ENCODE measurements at places on chromosomes 11 and 22. TPM values are rescaled to one million over a fixed set of nuclear protein-coding genes. Genes with fewer than 3 reads are reported as not detected.

Gene WNT7B
- not detected for total RNA-seq

Gene IL10RA
- total RNA-seq = 31.3 TPM

Gene B4GALNT4
- 0.22 TPM for total RNA-seq

Gene MAJIN
- total RNA-seq = not detected

Gene TRIM6
- total RNA-seq = 3.3 TPM

Gene PANX3
- total RNA-seq = not detected

Gene ACTN3
- not detected for total RNA-seq

Gene KCNJ5
- total RNA-seq = 1.9 TPM

Gene RFPL1
- not detected for total RNA-seq

Gene SCT
- not detected for total RNA-seq

Gene OR52W1
- total RNA-seq = not detected

Gene SMTN
- 20.7 TPM for total RNA-seq

Gene GRM5
- not detected for total RNA-seq

Gene MN1
- total RNA-seq = 1.5 TPM

Gene MMP8
- total RNA-seq = 0.22 TPM

Gene APOA1
- total RNA-seq = not detected

Gene MMP10
- total RNA-seq = not detected

Gene GLYAT
- total RNA-seq = 7.5 TPM

Gene KDM4E
- not detected for total RNA-seq

All from subcutaneous adipose tissue (tissue), 4 donors.